ENCODE measurements at places on chromosomes 3 and 15.

DNA sequence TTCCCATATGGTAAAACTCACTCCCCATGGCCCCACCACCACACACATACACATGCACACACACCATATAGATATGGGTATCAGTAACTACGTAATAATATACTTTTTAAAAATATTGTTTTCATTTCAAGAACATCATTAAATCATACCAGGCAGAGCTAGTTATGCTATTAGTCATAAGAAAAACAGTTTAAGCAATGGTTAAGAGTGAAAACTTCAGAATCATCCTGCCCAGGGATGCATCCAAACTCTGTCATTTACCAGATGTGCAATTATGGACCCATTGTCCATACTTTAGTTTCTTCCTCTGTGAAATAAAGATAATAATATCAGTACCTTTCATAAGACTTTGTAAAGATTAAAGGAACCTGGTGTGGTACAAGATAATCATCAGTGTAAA, 608.3 kb downstream of the RBMS3 start:
- no peak for DNase-seq

DNA sequence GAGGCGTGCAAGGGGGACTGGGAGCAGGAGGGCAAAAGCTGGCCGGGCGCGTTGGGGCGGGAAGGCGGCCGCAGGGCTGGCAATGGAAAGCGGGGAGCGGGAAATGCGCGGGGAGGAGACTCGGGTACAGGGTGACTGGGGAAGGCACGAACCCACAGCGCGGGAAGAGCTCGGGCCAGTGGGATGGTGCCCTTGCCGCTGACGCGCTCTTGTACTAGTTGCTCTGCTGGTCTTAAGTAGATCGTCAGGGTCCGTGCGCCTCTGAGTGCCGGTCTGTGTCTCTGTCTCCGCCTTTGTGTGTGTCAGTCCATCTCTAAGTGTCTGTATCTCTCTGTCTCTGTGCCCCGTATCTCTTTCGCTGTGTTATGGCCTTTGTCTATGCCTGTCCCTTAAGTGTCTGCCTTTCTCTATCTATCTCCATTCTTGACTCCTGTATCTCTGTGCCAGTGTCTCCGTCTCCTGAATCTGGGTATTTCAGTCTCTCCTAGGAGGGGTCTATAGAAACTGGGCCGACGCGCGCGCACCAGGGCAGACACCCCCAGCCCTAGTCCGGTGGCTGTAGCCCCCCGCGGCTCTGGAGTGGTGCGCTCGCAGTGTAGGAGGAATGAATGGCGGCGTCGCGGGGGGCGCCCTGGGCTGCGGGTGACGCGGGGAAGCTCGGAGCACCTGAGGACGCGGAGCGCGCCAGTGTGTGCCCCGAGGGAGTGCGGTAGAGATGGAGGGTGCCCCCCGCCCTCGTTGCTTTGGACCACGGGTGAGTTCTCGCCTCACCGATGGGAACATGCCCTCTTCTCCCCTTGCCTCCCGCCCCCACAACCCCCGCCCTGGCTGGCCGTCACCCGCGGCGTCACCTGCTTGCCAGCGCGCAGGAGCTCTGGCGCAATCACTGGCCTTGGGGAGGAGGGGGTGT, 756 bp upstream of the CAMK2N2 start:
- DNase-seq, result no peak

GRCh38 chr15:97081666-97082226, 751.2 kb downstream of the NR2F2 start:
- no peak for DNase-seq

GRCh38 chr3:47193871-47194859, 30.3 kb upstream of the SETD2 start:
- no peak for DNase-seq

DNA sequence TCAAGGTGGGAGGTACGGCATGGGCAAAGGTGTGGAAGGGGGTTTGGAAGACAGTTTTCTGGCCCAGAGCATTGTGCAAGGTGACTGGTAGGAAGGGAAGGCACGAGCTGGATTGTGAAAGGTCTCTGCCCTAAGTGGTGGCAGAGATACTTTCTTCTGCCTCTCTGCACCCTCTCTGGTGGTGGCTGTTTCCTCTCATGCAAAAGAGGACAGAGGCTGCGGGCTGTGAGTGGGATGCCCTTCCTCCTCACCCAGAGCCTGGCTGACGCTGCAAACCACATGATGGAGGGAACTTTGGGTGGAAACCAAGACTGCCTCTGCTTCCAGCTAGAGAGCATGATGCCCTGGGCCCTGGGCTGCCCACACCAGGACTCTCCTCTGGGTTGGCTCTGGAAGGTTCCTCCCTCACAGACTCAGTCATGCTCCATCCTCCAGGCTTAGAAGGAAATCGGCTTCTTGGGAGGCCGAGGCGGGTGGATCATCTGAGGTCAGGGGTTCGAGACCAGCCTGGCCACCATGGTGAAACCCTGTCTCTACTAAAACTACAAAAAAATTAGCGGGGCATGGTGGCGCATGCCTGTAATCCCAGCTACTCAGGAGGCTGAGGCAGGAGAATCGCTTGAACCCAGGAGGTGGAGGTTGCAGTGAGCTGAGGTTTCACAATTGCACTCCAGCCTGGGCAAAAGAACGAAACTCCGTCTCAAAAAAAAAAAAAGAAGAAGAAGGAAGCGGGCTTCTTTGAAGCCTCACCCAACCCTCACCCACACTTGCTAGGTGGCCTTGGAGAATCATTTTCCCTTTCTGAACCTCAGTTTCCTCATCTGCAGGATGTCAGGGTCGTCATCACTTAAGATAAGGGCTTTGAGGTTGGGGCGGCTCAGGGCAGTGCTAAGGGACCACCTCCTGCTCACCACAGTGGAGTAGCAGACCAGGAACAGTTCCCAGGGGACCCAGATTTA, 8.3 kb downstream of the PSTPIP1 start:
- DNase-seq, result no peak

DNA sequence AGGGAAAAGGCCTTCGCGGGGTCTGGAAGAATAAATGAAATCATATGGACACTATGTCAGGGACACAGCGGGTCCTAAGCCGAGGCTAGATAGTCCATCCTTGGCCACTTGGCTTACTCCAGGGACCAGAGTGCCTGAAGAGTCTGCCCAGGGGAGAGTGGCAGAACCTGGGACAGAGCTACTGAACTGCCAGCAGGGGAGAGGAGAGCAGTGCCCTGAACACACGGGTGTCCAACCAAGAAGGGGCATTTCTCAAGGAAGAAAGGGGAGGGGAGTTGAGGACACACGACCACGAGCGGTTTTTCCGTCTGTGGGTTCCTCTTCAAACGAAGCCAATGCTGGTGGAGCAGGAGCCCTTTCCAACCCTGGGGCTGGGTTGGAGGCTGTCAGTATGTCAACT, 1.0 kb downstream of the ACAN start:
- DNase-seq, result no peak

DNA sequence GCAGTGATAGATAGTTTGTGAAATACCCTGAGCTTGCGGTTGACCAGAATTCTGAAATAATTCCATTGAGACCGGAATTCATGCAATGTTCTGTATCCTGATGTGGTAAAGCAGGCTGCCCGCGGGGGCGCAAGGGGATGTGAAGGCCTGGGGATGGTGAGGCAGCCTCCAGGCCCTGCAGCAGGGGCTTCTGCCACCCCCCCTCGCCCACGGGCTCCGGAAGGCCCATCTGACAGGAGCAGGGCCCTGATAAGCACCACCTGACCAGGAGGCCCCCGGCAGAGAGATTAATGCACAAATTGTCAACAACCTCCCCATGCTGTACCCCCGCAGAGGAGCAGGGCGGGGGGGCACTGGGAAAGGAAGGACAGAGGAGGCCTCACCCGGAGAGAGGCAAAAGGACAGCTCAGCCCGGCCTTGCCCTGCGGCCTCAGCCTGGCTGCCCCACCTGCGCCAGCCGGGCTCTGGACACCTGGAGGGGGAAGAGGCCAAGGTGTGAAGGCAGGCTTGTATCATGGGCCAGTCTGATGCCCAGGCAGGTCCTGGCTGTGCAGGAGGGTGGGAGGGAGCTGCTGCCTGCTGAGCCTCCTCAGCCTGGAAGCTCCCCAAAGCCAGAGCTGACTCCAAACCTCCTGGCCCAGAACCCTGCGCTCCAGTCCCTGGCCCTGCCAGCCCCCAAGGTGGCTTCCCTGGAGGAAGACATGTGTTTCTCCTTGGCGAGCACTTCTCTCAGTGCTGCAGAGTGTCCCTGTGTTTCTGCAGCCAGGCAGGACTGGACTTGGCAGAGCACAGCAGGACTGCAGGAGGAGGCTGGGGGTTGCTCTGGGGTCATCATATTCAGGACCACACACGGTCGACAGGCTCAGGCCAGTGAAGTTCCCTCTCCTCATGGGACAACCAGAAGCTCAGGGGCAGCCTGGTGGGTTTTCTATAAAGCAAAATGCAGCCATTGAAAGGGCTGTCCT, 46.5 kb downstream of the RPN1 start:
- no peak for DNase-seq

GRCh38 chr15:38535491-38536200, 29.0 kb downstream of the RASGRP1 start:
- no peak for DNase-seq

DNA sequence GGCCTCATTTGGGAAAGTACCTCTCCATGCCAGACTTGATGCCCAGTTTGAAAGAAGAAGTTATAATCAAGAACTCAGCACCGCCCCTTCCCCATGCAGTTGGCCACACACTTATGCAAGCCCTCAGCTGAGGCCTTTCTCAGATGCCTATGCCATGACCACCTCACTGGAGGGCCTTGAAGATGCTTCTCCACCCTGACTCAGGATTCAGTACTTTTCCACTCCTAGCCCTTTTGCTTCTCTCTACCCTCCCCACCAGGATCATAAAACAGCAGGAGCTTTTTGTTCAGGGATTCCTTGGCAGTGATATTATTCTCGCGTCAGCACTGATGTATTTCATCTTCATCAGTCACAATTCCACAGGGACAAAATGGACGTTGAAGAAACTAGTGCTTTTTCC, 313.5 kb downstream of the PYDC2 start:
- no peak for DNase-seq

DNA sequence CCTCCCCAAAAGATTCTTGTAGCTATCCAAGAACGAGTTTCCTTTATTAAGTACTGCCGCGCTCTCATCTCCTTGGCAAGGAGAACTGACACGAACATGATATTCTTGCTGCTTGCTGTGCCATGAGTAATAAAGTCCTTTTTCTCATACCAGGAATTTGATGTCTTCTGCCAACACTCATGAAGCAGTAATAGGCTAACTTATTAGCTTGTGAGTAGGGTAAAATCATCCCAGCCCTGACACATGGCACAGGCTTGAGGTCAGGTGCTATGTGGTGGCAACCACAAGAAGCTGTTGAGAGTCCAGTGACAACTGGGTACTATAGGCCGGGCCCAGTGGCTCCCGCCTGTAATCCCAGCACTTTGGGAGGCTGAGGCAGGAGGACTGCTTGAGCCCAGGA, 22.7 kb upstream of the UBXN7 start:
- DNase-seq, result no peak

GRCh38 chr3:80338366-80338765, 570.6 kb upstream of the ROBO1 start:
- DNase-seq, result no peak

DNA sequence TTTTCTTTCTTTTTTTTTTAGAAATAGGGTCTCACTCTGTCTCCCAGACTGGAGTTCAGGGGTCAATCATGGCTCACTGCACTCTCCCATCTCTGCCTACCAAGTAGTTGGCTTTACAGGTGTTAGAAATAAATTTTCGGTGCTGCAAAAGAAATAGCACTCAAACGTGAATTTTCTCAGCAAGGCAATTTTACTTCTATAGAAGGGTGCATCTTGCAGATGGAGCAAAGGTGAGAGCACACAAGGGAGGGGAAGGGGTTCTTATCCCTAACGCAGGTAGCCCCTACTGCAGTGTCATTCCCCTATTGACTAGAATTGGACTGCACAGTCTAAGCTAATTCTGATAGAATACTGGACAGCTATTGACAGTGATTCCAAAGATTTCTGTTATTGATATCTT, 6.8 kb upstream of the FBLN2 start:
- no peak for DNase-seq

- no peak for DNase-seq
These were observed 11.6 kb downstream of the TAMM41 start for GRCh38 chr3:11835028-11835639.

Measured in neural crest cell (in vitro differentiated cells).